ENCODE measurements at places on chromosomes 3 and 15.

DNA sequence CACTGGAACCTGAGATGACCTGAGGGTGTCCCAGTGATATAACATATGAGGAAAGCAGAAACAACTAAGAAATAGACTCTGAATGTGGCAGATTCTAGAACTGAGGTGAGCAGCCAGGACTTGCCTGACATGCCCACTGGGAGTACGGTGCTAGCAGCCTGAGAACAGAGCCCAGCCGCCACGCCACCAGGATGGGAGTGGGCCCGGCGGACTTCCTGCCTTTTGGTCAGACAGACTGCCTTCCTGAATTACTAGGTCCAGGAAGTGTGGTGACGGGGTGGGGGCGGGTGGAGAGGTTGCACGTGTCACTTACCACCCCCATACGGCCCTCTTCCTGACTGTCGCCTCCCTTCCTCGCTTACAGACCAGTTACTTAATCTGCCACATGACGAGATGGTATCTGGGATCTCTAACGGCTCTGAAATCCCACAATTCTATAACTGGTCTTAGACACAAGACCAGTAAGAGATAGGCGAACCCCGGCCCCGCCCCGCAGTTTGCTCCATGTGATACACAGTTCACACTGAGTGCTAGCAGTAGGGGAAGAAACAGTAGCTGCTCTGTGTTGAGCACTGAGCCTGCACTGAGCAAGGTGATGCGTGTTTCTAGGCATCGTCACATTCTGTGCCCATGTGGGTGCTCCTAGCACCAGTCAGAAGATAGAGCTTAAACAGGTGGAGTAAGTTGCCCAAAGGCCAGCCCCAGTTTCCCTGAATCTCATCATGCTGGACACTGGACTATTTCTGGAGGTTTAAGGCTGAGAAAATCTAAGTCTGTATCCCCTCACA is 95.7 kb downstream of the CPN2 start:
- DNase-seq: no peak

DNA sequence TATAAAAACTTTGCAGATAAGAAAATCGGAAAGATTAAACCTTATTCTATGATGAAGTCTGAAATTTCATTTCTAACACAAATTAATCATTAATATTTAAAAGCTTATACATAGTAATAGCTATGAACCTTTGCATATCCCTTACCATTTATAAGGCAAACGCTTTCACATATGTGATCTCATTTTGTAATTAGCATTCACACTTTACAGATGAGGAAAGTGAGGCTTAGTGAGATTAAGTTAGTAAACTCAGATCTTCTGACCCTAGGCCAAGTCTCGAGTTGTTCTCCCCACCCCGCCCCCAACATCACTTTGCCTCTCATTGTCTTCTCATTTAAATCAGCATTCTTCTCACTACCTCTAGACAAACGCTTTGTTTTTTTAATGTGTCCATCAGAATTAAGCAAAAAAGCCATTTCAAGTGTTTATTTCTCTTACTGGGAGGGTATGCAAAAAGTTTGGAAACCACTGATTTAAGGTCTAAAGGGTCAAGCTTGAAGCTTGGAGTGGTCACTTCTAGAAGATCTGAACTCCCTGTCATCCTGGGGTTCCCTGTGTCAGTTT is 172.9 kb upstream of the BCL6 start:
- DNase-seq: no peak

- DNase-seq: no peak
Measured at GRCh38 chr3:20352546-20353179, 166.7 kb upstream of the SGO1 start.

DNA sequence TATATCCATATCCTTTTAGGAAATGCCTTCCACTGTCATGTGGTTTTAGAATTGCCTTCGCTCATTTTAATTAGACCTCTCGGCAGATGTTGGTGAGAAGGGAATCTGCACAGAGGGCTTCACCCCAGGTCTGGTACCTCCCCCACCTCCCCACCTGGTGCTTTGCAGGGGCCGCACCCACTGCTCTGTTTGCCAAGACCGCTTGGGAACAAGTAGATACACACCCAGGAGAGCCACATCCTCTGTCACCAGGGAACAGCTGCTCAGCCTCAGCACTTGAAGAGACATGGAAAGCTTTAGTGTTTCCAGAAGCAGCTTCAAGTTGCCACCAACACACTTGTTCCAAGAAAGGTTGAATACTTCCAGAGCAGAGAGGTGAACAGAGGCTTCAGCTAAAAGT is 21.8 kb downstream of the LRRC31 start:
- no peak for DNase-seq

- DNase-seq: no peak
Measured at GRCh38 chr15:97678656-97679055, 281.8 kb upstream of the ARRDC4 start.

GRCh38 chr15:33064878-33065277 is 129.6 kb downstream of the FMN1 start:
- no peak for DNase-seq

GRCh38 chr3:188054541-188054940 is 99.4 kb upstream of the LPP start:
- no peak for DNase-seq
